Esophagus muscularis mucosa (tissue), 4 donors: ENCODE measurements at places on chromosomes 12 and 14. TPM values are rescaled to one million over a fixed set of nuclear protein-coding genes. Genes with fewer than 3 reads are reported as not detected.

Gene PA2G4
- 133 TPM for total RNA-seq

GRCh38 chr12:6177642-6178358 is 22.4 kb upstream of the CD9 start:
- no peak for DNase-seq

GRCh38 chr12:132449565-132450417 is 40.2 kb upstream of the FBRSL1 start:
- DNase-seq = no peak

Gene IL22
- total RNA-seq = not detected

GRCh38 chr14:94598506-94598815 is 13.7 kb upstream of the SERPINA3 start:
- DNase-seq = no peak

- peak; percentile 95 for DNase-seq
These were observed 26.0 kb downstream of the PPFIBP1 start for GRCh38 chr12:27549801-27550652.

Gene KRT1
- total RNA-seq = not detected

Gene RAD51AP1
- 0.58 TPM for total RNA-seq

Gene GPR65
- total RNA-seq = 0.32 TPM

- DNase-seq = no peak
These were observed 216.2 kb downstream of the ZFP36L1 start for GRCh38 chr14:68576496-68577244.

DNA sequence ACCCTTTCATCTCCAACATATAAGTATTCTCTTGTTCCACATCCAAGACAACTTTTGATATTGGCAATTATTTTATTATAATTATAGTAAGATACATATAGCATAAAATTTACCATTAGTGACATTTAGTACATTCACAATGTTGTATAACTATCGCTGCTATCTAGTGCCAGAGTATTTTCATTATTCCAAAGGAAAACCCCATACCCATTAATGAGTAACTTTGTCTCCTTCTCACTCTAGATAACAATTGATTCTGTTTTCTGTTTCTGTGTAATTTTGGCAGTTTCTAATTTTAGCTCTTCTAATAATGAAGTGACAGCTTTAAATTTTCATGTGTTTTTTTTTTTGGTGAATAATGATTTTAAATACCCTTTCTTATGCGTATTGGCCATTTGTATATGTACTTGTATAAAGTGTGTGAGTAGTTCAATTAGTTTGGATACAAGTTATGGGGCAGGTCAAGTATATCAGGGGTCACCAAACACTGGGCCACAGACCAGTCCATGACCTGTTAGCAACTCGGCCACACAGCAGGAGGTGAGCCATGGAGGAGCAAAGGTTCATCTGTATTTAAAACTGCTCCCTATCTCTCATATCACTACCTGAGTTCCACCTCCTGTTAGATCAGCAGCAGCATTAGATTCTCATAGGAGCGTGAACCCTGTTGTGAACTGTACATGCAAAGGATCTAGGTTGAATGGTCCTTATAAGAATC is 97.2 kb upstream of the SYT1 start:
- DNase-seq = no peak

DNA sequence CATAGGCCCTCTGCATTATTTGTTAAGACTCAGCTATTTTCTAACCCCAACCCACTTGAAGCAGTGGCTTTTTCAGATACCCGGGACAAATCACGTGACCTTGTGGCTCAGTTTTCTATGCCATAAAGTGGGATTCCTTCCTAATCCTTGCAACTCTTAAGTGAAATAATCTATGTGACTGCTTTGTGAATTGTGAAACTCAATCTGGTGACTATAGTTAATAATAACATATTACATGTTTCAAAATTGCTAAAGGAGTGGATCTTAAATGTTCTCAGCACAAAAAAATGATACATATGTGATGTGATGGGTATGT is 17.3 kb downstream of the EML1 start:
- DNase-seq = no peak

- DNase-seq = no peak
These were observed 249.3 kb downstream of the FOXN3 start for GRCh38 chr14:89167705-89168104.

GRCh38 chr14:87489196-87489819 is 503.7 kb downstream of the GALC start:
- DNase-seq = no peak

Gene TEX52
- not detected for total RNA-seq

GRCh38 chr12:29655861-29656260 is 127.9 kb downstream of the TMTC1 start:
- no peak for DNase-seq

DNA sequence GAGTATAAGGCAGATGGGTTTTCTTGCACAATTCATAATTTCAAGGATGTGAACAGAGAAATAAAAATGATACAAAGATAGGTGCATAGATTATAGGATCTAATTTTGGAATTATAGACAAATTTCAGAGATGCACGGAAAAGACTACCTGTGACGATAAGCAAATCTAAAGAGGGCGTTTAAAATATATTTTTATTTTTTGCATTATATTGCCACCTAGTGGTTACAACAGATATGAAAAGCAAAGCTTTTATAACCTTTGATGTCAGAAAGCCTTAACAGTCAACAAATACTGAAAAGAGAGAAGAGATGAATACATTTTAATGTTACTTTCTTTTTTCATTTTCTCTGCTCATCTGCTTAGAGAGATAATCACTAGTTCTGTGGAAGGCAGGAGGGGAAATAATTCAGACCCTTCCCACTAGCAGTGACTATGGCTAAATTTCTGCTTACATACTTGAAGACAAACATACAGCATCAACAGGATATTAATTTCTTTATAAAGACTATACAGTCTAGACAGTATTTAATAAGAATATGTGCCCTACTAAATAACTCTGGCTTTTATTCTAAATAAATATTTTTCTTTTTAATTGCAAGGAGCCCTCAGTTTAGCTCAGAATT is 46.3 kb downstream of the NTS start:
- DNase-seq = no peak

DNA sequence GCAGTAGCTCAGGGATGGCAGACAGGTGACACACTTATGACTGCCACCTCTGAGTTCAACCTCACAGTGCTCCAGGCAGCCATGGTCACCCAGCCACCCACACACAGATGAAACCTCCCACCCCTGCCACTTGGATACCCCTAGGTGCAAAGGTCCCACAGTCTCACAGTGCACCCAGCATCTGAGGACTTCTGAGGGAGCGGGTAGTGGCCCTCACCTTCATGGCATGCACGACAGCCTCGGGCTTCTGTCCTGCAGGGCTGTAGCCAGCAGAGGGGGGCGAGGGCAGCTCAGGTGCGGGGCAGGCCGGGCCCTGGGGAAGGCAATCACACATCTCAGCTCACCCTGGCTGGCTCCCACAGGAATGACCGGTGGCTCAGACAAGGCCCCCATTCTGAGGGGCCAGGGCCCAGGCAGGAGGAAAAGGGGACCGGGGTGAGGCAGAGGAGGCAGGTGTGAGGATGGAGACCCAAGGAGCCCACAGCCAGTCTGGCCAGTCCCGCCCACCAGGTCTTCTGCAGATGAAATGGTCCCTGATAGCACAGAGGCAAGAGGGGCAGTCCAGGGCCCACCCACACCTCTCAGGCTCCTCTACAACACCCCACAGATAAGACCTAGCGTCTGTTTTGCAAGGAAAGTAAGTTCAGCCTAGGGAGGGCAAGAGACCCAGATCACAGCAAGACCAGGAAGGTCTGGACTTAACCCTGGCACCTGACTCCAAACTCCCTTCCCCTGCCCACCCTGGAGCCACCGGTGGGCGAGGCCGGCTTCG is 35.8 kb downstream of the CCNK start:
- DNase-seq = no peak

Gene RD3L
- not detected for total RNA-seq

- DNase-seq = no peak
These were observed 4.3 kb downstream of the TINF2 start for GRCh38 chr14:24238123-24238522.

GRCh38 chr12:7026854-7027253 is 8.6 kb upstream of the LPCAT3 start:
- DNase-seq = no peak

Gene KRT75
- not detected for total RNA-seq

DNA sequence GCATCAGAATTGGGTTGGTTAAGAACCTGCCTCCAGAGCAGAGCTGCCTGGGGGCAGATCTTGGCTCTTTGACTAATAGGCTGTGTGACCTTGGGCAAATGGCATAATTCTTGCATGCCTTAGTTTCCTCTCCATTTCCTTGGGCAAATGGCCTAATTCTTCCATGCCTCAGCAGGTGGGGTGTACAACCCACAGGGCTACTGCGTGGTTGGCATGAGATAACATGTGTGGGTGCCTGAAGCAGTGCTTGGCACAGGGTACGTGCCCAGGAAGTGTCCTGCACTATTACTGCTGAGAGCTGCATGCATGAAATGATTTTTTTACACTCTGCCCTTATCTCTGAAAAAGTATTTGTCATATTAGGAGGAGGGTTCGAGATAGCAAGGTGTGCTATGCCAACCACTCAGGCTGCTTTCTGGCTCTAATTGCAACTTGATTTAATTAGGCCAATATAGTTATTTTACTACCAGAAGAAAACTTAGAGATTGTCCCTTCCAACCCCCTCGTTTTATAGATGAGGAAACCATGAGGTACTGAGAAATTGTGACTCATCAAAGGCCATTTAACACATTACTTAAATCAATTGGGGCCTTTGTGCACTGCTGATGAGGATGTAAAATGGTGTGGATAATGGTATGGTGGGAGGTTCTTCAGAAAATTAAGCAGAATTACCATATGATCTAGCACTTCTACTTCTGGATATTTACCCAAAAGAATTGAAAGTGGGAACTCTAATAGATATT is 161.6 kb upstream of the HIF1A start:
- no peak for DNase-seq

DNA sequence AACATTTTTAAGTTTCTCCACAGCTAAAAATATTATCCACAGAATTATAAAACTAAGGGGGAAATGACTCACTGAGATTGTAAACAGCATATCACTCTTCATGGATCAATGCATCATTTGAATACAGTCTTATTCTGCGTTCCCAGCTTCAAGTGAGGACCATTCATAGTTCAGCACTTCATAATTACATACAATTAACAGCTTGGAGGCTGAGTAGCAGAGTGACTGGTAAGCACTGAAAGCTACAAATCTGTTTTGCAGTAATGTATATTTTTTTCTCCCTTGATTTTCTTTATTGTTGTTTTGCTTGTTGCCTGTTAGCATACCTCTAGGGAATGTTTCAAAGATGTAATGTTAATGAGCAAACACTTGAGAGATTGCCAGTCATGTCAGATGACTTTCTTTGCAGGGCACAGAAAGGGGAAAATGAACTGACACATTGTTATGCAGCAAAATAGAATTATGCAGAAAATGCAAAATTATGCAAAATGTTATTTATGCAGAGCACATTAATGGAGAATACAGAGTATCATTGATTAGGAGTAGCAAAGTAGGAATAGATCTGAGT is 138.6 kb downstream of the RPS29 start:
- DNase-seq = no peak

Gene GNG2
- total RNA-seq = 19.9 TPM

DNA sequence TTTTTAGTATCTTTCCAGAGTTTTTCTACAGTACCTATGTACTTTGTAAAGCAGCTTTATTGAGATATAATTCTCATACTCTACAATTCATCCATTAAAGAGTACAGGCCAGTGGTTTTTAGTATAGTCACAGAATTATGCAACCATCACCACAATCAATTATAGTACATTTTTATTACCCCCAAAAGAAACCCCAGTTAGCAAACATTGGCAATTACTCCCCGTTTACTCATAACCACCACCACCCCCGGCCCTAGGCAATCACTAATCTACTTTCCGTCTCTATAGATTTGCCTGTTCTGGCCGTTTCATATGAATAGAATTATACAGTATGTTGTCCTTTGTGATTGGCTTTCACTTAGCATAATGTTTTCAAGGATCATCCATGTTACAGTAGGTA is 119.8 kb downstream of the KICS2 start:
- no peak for DNase-seq

GRCh38 chr14:55438066-55438683 is 2.2 kb downstream of the TBPL2 start:
- DNase-seq = peak; percentile 62

Gene CCDC60
- total RNA-seq = not detected

Gene DAO
- total RNA-seq = not detected

- DNase-seq = no peak
These were observed 14.1 kb downstream of the P2RX2 start for GRCh38 chr12:132632521-132633228.

GRCh38 chr12:53461059-53461458 is 9.2 kb downstream of the PCBP2 start:
- no peak for DNase-seq

GRCh38 chr12:109713187-109714070 is at the start of gene FAM222A:
Gene FAM222A, plus strand, starts transcription at chr12:109713825. Its CDS starts 30,322 bp downstream, at chr12:109744147.
- peak; percentile 98 for DNase-seq

- no peak for DNase-seq
These were observed 2.5 kb upstream of the CFAP251 start for GRCh38 chr12:121915841-121916321.

GRCh38 chr12:84412226-84412625 is 500.4 kb downstream of the SLC6A15 start:
- no peak for DNase-seq

GRCh38 chr12:105365231-105365630 is 34.7 kb downstream of the C12orf75 start:
- DNase-seq = no peak

DNA sequence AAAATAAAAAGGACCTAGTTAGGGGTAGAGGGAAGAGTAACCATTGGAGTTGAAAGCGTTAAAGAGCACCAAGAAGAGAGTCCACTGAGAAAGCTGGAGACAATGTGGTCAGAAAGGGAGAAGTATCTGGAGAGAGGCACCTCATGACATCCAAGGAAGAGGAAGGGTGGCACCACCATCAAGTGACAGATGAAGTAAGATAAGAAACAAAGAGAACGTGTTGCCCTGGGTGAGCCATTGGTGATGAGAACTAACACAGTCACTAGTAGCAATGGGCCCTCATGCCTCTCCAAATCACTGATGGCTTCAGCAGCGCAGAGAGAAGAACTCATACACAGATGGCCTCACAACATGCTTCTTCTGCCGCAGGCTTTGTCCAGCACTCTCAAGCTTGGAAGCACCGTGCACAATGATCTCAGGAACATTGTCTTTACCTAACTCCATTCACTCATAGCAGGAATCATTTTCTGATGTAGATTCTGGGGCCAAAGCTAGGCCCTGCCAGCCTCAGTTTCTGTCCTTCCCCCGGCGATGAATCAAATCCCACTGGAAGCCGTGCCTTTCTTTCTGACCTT is 252.9 kb downstream of the DPF3 start:
- DNase-seq = peak; percentile 78

Gene SLC6A13
- not detected for total RNA-seq

Gene DNAAF2
- 8.5 TPM for total RNA-seq

Gene KCNA5
- total RNA-seq = 2.5 TPM

Gene CELA1
- total RNA-seq = not detected

Gene GPRC5A
- total RNA-seq = 30.0 TPM

Gene RNASE3
- total RNA-seq = not detected

Gene INSM2
- total RNA-seq = not detected
